ENCODE measurements at places on chromosomes 16 and 17.

GRCh38 chr16:86554599-86554916 lies 477 bp downstream of the MTHFSD start:
- no peak for DNase-seq

DNA sequence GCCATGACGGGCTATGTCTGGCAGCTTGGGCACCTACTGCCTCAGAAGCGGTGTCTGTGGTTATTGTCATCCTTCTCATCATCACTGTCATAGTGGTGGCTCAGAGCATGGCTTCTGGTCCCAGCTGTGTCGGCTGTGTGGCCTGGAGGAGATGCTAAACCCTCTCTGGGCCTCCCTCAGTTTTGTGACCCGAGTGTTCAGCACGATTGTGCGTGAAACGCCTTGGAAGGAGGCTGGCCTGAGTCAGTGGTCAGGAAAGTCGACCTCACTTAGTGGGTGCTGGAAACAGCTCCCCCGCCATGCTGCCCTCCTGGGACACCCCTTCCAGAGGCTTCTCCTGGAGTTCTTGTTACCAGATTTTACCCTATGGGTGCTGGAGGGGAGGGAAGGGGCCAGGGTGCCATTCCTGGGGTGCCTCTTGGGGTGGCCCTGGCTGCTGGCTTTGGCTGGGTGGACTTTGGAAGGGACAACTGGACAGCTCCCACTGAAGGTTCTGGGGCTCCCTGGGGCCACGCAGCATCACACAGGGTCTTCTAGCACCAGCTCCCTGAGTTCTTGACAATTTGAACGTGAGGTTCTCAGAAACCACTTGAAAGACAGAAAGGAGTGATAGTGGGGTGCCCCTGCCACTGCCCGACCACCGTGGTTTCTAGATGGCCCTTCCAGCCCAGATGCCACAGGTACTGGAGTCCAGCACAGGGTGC lies 226.5 kb upstream of the GSE1 start:
- no peak for DNase-seq

DNA sequence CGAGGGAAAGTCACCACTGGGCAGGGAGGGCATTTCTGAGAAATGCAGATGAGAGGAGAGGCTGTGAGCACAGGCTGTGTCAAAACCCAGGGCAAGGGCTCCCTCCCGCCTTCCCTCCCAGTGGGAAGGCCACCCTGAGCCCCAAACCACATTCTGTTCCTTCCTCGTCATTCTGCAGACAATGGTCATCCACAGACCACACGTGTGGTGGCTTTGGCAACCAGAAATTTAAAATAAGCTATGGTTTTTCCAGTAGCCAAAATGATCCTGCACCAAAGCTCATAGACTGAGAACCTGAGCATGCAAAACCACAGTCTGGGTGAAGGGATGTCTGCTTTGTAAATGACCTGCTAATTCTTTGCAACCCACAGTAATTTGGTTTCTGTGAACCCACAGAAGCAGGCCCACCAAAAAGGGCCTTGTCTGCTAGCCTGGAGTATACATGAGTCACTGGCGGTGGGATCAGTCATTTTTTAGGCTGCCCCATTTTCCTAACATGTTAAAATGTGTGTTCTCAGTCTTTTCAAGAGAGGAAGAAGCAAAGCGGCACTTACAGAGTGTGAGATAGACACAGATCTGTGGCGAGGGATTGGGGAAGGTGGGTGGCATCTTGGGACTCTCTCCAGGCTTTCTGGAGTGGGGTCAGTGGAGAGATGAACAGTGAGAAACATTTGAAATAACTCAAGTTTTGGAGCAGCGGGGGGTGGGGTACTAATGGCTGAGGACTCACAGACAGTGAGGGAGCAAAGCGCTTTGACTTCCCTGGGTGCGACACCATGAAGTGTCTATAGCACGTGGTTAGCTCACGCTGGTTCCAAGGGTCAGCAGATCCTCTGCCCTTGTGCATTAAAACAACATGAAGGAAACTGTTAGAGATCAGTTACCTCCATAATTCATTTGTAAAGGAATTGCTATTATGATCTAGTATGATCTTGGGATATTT lies 20.5 kb downstream of the GRB7 start:
- DNase-seq: no peak

- no peak for DNase-seq
Measured at GRCh38 chr17:3547628-3548027, 10.0 kb downstream of the TRPV3 start.

DNA sequence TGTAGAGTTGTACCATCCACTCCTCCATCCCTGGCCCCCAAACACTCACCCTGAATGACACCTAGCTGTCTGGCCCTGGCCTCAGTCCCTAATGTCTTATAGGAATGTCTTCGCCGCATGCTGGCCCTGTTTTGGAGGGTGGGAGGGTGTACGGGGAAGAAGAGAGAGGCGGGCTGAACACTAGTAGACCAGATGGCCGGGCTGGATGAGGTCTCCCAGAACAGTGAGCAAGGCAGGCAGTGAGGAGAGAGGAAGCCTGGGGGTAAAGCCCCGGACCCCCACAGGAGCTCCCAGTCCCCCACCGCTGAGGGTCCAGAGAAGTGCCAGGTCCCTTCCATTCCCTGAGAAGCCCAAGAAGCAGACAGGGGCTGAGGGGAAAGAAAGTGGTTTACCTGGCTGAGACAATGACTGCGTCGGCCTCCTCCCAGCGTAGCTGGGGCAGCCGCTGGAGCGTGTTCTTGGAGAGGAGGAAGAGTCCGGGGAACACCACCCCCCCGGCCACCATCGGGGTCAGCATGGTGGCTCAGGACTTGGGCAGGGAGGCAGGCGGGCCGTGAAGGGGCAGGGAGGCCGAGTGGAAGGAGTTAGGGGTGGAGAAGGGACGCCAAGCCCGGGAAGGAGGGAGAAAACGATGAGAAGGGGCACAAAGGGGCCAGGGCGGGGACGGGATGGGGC lies 923 bp downstream of the TLCD3B start:
- DNase-seq: no peak

DNA sequence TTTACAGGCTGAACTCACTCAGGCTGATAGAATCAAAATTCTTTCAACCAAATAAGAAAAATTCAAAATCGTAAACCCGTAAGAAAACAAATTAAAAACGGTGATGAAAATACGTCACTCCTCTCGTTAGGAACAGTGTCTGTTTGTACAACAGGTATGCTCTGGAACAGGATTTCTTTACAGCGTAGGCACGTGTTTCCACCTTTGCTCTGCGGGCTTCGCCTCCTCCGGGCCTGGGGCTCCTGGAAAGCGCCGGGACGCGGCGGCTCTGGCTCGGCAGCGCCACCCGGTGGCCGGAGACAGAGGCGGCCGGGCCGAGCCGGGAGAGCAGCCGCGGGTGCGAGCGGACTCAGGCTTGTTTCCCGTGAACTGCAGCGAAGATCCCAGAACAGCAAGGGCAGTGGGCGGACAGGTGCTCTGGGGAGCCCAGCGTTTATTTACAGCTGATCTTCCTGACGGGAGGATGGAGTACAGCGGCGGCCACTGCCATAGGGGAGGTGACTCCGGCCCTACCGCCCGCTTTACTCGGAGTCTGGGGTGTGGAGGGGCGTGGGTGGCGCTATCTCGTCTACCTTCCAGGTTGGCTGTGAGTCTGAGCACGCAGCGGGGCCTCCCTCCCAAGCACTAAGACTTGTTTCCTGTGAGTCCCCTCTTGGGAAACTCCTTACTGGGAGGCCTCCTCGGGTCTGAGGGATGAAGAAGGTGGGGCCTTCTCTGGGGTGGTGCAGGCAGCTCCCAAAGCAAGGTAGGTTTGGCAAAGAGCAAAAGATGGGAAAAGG lies 40.5 kb upstream of the ATP2A3 start:
- DNase-seq: peak; percentile 21

All from NCI-H2081 (cell line).